ENCODE measurements at places on chromosomes 4 and X. TPM values are rescaled to one million over a fixed set of nuclear protein-coding genes. Genes with fewer than 3 reads are reported as not detected.

- H3K27me3 ChIP-seq = no peaks in the 10 kb centered on the region
- DNase-seq = no peak
- no peak overlapping the region for H3K4me3 ChIP-seq
- H3K4me1 ChIP-seq = no peaks in the 10 kb centered on the region
Measured at GRCh38 chrX:45952030-45952429, 593.2 kb downstream of the ZNF674 start.

- no peaks in the 10 kb centered on the region for H3K27me3 ChIP-seq
- H3K27ac ChIP-seq = no peak overlapping the region
- DNase-seq = no peak
Measured at GRCh38 chr4:75907966-75908365, 5.7 kb upstream of the PPEF2 start.

DNA sequence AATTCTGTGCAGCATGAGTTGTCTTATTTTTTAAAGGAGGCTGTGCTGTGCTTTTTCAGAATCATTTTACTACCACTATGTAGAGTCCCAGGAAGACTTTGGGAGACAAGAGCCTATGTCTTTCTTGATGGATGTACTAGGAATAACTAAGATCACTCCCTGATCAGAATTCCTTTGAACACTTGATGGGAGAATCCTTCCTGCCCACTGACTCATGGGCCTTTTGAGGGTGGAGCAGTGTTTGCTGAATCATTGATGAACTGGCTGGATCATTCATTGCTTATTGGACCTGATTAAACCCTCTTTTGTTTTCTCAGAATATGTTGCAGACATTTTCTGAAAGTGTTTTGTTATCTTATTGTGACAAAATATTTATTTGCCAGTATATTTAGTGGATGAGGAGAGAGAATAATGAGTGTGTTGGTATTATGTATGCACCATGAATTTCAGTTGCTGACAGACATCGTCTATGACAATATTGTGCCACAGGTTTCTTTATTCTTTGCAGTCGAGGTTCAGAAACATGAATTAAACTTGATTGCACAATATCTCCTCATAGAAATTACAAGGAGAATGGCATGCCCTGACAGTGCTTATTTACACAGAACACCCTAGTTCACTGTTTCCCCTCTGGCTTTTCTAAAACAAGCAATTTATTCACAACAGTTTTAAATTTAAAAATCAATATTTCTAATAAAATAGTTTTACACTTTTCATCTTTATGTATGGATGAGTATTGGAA is 36.3 kb downstream of the POU4F2 start:
- H3K27ac ChIP-seq = no peak overlapping the region
- H3K36me3 ChIP-seq = no peaks in the 10 kb centered on the region
- no peak for DNase-seq
- no peak overlapping the region for H3K4me3 ChIP-seq
- H3K4me1 ChIP-seq = no peaks in the 10 kb centered on the region

GRCh38 chrX:15277604-15278003 is 7.7 kb upstream of the ASB9 start:
- H3K36me3 ChIP-seq = no peaks in the 10 kb centered on the region
- no peak overlapping the region for H3K4me3 ChIP-seq
- H3K27me3 ChIP-seq = no peaks in the 10 kb centered on the region

Gene SUPT20HL2
- total RNA-seq = 0.17 TPM
